Kasumi-1 (cell line): ENCODE measurements at places on chromosomes 4 and X.

- no peak for DNase-seq
Measured at GRCh38 chrX:48636776-48637175, 39.5 kb downstream of the WDR13 start.

DNA sequence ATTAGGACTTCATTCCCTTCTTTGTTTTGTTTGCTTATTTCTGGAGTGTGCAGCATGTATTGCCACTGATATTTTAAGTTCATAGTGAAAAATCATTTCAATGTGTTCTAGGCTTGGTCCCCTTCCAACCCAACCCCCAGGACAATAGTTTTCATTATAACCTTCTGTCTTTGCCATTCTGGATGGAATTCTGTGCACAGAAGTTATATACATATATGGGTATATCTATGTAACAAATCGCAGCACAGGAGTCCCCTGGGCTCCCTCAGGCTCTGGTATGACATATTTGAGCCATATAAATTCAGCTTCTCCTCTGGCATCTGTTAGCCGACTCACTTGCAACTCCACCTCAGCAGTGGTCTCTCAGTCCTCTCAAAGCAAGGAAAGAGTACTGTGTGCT is at the start of gene TNMD:
Gene TNMD, plus strand, starts transcription at position 326 of the 400 bp plus-strand sequence. CDS start 83 bp downstream, outside the sequence.
- no peak for DNase-seq

- DNase-seq: peak; percentile 1
Measured at GRCh38 chr4:136713140-136713539, 819.2 kb downstream of the PCDH18 start.

- DNase-seq: no peak
Measured at GRCh38 chrX:84156821-84157220, 31.2 kb downstream of the RPS6KA6 start.

GRCh38 chr4:168483811-168484210 is 3.5 kb upstream of the DDX60L start:
- DNase-seq: no peak

GRCh38 chr4:6405397-6405706 is 67.1 kb downstream of the PPP2R2C start:
- no peak for DNase-seq

DNA sequence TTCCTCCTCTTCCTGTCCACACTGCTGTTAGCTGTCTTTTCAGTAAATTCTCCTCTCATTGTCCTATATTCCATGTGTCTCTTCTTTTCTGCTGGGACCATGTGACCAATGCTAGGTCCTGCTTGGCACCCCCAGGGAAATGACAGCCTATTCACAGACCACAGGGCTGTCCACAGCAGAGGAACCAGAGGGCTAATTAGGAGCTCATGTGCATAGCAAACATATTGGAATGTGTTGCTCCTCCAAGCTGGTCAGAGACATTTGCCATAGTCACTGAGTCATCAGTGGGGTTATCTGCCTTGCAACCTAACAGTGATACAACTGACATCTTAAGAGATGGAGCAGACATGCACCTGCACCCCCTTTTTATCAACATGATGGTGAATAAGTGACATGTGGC is 67.9 kb upstream of the PUDP start:
- DNase-seq: no peak

GRCh38 chr4:141802333-141802732 is 165.9 kb downstream of the IL15 start:
- no peak for DNase-seq
